B cell (primary cell): ENCODE measurements at places on chromosomes 11 and 22. TPM values are rescaled to one million over a fixed set of nuclear protein-coding genes. Genes with fewer than 3 reads are reported as not detected.
A peak's percentile ranks its signal among the peaks of the same experiment; 100 is the strongest.

DNA sequence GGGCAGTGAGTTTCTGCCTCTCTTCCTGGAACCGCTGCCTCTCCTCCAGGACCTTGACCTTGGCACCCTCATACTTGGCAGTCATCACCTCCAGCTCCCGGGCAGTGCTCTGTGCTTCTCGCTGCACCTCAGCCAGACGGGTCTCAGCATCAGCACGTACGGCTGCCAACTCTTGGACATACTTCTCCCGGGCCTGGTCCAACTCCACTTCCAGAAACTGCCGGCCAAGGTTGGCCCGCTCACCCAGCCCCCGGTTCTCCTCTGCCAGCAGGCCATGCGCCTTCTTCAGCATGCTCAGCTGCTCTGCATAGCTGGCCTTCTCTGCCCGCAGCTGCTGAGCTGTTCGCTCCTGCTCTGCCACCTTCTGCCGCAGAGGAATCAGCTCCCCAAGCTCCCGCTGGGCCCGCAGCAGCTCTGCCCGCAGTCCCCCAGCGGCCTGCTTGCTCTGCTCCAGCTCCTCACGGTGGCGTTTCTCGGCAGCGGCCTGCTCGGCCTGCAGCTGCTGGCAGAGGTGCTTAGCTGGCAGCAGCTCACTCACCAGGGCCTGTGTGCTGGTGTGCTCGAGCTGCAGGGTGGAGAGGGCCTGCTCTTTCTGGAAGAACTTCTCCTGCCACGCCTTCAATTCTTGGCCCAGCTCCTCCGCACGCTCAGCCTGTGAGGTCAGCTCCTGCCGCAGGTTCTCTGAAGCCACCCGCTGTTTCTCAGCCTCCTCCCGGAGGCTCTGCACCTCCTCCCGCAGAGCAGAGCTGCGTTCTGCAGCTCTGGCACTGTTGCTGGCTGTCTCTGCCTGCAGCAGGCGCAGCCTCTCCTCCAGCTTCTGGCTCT, 14.4 kb downstream of the IL18BP start:
- DNase-seq = no peak

Gene BDNF
- not detected in 2 replicates for polyA plus RNA-seq

Gene CARNS1
- polyA plus RNA-seq = 41.1 and 52.1 TPM in 2 replicates

- no peak for DNase-seq
These were observed 13.2 kb upstream of the RGL4 start for GRCh38 chr22:23677701-23677995.

Gene MUC5AC
- not detected in 2 replicates for polyA plus RNA-seq

DNA sequence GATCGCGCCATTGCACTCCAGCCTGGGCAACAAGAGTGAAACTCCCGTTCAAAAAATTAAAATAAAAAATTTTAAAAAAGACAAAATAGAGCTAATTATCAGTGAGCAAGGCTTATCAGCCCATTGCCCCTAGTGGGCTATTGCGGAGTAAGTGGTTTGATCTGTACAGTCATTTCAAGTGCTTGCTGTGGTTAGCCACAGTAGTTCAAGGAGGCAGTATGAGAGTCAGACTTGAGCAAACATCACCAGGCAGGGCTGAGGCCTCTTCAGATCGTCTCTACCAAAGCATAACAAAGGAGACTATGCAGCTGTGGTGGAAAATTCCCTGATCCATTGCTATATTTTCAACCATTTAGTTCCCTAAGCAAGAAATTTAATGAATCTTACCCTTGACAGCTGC, 4.3 kb upstream of the SBF2 start:
- peak; percentile 57 for DNase-seq

GRCh38 chr11:132541794-132542193, 990.5 kb downstream of the OPCML start:
- DNase-seq = no peak

Gene ANGPTL5
- not detected in 2 replicates for polyA plus RNA-seq

DNA sequence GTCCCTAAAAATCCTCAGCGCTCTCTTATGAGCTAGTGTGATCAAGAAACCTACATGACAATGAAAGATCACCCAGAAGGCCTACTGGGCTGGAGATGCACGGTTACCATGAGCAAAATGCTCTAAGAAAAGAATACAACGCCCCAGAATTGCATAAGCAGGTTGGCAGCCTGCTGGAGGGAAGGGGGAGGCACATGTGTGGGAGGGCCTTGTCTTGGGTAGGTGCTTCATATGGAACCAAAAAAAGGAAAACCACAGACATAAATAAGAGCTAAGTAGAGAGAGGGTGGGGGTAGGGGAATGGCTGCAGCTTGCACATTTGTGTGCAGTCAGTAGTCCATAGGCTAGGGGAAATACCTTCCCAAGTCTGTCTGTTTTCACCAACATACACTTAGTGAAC, 2.8 kb downstream of the SIAE start:
- peak; percentile 60 for DNase-seq

- no peak for DNase-seq
These were observed 12.4 kb downstream of the P4HA3 start for GRCh38 chr11:74299015-74299414.

GRCh38 chr22:40593460-40594273, 42.9 kb downstream of the MRTFA start:
- DNase-seq = peak; percentile 37

DNA sequence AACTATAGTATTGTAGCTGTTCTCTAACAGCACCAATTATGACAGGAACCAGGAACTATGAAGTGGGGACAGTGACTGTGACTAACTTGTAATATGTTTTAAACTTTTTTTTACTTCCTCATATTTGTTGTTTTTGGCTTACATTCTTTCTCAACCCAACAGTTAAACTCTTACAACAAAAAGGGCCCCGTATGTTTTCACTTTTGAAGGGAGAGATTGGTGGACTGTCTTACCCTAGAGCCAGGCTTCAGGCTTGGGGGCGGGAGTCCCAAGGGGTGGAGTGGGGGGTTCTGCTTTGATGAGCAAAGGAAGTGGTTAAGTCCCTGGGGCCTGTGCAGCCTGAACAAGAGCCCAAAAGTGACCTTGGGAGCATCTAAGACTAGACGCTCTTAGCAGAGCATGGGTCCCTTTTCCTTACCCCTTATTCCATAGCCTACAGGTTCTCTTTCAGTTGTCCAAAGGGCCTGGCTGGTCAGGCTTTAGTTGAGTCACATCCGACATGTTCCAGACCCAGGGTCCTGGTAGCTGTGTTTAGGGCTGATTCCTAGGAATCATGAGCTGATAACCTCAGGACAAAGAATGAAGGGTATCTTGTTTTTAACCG, 38.8 kb downstream of the STIM1 start:
- peak; percentile 95 for DNase-seq

DNA sequence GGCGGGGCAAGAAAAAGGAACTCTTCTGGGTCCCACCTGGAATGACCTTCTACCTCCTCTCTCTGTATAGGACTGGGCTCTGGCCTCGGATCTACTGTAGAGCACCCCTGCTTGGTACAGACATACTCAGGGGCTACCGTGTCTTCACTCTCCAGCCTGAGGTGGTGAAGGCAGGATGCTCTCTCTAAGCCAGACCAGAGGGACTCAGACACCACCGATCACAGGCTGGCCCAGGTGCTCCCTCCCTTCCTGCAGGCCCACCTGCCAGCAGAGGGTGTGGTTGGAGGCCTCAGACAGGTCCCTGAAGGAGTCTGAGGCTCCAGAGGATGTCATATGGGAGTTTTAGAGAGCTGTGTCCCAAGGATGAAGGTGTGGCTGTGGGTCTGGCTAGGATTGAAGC, 4.1 kb downstream of the NHERF4 start:
- no peak for DNase-seq

GRCh38 chr11:129458756-129459535, 83.3 kb downstream of the BARX2 start:
- DNase-seq = no peak

DNA sequence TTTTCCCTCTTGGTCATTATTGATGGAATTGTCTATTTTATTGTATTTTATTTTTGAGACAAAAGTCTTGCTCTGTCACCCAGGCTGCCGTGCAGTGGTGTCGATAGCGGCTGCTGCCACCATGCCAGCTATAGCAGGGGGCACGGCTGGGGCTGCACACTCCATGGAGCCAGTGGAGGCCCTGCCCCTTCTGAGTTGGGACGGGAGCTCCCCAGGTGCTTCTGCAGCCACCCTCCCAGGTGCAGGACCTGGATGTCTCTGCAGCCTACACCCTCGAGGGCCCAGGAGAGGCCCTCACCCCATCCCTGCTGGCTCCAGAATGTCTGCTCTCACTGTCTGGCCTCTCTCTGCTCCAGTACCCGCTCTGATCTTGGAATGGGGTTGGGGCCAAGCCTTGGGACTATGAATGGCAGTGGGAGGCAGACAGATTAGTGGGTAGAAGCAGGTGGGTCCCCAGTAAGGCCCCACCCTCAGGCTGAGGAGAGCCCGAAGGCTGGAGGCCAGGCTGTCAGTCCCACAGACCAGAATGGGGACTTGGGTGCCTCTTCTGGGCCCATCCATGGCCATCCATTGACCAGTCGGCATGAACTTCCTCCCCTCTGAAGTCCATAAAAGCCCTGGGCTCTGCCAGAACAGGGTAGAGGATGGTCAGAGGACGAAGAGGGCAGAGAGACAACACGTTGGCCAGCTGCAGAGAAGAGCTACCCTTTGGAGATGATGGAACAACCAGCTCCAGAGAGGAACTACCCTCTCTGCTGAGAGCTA, 49.6 kb upstream of the ATXN10 start:
- DNase-seq = no peak

DNA sequence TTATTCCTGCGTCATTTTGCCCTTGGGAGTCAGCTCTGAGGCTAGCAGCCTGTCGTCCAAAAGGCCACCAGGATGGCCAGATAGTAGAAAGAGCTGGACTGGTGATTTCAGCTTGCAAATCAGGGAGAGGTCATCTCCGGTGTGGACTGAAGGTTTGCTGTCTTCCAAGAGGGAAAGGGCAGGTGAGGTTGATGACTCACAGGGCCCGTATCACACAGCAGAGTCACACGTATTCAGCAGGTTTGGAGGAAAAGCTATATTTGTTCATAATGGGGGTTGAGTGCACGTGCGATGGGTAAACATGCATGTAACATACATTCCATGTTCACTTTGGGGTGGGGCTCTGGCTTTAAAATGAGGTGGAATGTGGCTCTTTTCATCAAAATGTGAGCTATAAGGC, 25.6 kb downstream of the MRPL21 start:
- DNase-seq = no peak

DNA sequence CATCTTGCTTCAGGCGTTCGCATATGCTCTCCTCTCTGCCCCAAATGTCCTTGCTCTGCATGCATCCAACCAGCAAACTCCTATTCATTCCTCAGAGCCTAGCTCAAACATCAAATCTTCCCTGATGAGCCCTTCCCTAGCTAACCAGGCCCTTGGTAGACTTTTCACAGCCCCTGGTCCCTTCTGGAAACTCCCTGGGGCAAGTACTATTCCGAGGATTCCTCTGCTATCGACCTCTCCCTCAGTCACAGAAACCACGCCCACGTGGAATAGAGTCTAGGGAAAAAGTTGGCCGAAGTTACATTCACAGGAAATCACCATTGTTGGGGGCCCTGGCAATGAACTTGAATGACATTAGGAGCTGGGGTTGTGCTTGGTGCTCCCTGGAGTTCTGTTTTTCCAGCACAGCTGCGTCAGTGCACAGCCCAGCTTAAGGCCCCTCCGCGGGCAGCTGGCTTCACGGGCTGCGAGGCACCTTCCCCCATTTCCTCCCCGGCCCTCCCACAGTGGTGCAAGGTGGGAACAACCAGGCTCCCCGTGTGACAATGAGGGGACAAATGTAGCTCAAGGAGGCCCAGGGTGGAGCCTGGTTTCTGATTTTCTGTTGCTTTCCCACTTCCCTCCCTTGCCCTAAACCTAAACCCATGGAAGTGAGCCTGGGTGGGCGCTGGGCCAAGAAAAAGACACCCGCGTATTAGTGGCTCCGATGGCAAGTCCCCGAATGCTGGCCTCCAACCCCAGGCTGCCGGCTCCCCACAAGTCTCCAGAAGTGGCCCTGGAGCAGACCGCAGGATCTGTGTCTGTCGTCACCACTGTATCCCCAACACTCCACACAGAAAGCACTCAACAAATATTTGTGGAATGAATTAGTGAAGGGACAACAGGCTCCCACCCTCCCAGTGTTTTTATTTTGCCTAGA, 4.3 kb upstream of the ATP5MGL start:
- no peak for DNase-seq

- no peak for DNase-seq
These were observed 747.0 kb downstream of the FAM181B start for GRCh38 chr11:81986556-81987161.

Gene STK33
- 3.1 and 8.0 TPM in 2 replicates for polyA plus RNA-seq

- no peak for DNase-seq
These were observed 101.4 kb downstream of the DBX1 start for GRCh38 chr11:20058749-20059458.

- DNase-seq = no peak
These were observed 116.9 kb upstream of the TTC12 start for GRCh38 chr11:113197446-113197845.

Gene PNPLA5
- polyA plus RNA-seq = not detected in 2 replicates

Gene OR5B21
- polyA plus RNA-seq = 0.10 TPM in 1 of 2 replicates, not detected in the other

Gene YDJC
- polyA plus RNA-seq = 55.4 and 82.8 TPM in 2 replicates
